ENCODE measurements at places on chromosomes 3 and 15.

DNA sequence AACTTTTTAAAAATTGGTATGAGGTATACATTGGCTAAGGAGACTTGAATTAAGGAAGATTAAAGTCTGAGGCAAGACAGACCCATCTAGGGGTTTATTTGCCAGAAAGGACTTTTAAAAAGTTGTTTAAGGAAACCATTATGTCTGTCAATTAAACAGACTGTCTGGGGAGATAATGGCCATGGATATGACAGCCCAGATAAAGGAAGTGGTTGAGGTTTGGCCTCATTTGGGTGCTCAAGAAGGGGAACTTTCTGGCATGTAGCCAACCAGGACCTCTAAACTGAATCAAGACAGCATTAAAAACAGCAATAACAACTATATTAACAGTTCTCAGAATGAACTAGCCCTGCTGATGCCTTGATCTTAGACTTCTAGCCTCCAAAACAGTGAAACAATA, 9.9 kb upstream of the CD200R1L start:
- DNase-seq = peak; percentile 43

DNA sequence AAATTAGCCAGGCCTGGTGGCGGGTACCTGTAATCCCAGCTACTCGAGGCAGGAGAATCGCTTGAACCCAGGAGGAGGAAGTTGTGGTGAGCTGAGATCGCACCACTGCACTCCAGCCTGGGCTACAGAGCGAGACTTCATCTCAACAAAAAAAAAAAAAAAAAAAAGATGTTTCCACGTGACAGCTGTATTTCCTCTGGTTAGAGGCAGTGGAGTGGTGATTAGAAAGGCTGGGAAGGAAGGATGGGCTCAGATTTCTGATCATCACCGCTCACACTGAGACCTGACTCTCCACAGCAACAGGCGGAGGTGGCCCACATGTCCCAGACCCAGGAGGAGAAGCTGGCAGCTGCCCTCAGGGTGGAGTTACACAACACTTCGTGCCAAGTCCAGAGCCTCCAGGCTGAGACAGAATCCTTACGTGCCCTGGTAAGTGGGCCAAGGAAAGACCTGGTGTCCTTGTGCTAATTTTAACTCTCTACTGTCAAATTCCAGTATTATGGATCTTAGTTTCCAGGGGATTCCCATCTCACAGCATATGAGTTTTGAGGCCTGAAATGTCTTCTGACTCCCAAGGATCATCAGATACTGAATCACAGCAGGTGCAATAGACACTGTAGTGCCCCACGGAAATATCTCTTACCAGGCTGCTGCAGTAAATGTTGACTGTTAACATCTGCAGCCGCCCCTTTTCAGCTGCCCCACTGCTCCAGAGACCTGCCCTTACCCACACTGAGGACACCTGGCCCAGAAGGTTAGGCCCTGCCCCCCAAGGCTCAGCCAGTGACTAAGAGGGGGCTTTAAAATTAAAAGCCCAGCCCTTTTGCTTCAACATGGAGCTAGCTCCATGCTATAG, 66.9 kb downstream of the BFSP2 start:
- DNase-seq = no peak

- no peak for DNase-seq
Measured at GRCh38 chr15:39252134-39252470, 328.8 kb upstream of the THBS1 start.

DNA sequence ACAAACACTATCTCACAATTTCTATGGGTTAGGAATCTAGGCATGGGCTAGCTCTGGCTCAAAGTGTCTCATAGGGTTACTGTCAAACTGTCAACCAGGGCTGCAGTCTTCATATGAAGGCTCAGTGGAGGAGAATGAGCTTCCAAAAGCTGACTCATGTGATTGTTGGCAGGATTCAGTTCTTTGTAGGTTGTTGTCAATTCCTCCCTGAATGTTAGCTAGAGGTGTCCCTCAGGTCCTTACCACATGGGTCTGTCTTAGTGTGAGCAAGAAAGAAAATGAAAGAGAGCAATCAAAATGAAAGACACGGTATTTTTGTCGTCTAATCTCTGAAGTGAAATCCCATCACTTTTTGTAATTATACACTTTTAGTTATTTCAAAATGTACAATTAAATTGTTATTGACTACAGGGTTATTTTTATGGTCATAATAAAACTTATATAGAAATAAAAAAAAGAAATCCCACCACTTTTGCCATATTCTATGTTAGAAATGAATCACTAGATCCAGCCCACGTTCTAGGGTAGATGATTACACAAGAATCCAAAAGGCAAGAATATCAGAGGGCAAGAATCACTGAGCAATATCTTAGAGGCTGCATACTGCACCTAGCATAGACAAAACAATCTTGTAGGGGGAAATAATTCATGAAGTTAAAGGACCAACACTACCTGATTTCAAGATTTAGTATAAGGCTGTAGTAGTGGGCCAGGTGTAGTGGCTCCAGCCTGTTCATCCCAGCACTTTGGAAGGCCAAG, 8.4 kb downstream of the ACSBG1 start:
- no peak for DNase-seq

GRCh38 chr3:143298886-143299535, 179.4 kb downstream of the CHST2 start:
- no peak for DNase-seq

DNA sequence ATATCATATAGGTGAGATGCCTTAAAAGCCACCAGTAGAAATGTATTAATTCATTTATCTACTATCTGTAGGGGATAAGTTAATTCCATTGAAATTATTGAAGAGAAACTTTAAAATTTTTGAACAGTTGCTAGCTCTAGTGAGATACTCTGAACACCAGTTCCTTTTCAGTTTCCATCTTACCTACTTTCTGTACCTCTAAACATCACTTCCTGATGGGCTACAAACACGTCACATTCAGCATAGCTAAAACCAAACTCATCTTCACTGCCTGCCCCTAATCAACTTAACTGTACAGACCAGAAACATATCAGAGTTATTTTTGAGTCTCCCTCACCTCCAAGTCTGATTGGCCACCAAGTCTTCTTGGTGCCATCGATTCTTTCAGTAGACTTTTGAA, 88.9 kb downstream of the FEZF2 start:
- DNase-seq = no peak

GRCh38 chr3:117954131-117954530, 1080.5 kb downstream of the IGSF11 start:
- DNase-seq = no peak

GRCh38 chr3:122937745-122938144, 89.8 kb downstream of the SEMA5B start:
- DNase-seq = no peak

GRCh38 chr3:86938416-86939105, 52.4 kb downstream of the VGLL3 start:
- no peak for DNase-seq

DNA sequence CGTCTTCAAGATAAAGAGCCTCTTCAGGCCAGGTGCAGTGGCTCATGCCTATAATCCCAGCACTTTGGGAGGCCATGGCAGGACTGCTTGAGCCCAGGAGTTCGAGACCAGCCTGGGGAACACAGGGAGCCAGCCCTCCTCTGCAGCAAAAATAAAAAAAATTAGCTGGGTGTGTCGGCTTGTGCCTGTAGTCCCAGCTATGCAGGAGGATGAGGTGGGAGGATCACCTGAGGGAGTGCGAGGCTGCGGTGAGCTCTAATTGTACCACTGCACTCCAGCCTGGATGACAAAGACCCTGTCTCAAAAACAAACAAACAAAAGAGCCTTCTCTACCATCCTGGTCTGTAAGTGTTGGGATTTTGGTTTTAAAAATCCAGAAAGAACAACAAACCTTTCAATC, 11.1 kb downstream of the WDR53 start:
- no peak for DNase-seq

DNA sequence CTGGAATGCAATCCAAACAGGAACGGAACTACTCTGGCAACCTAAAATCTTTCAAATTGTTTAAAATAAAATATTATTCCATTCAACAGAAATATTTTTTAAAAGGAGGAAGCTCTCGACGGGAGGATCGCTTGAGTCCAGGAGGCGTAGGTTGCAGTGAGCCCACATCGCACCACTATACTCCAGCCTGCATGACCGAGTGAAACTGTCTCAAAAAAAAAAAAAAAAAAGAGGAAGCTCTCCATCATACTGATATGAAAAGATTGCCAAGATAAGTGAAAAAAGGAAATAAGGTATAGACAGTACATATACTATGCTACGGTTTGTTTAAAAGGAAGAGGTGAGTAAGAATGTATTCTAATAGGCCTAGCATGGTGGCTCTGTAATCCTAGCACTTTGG, 3.6 kb downstream of the RAD18 start:
- DNase-seq = no peak

DNA sequence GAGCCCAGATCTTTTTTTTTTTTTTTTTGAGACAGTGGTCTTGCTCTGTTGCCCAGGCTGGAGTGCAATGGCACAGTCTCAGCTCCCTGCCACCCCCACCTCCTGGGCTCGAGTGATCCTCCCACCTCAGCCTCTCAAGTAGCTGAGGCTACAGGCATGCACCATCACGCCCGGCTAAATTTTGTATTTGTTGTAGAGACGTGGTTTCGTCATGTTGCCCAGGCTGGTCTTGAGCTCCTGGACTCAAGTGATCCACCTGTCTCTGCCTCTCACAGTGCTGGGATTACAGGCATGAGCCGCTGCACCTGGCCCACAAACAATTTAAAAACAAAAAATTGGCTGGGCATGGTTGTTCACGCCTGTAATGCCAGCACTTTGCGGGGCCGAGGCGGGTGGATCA, 22.6 kb upstream of the SLC6A6 start:
- DNase-seq = no peak

DNA sequence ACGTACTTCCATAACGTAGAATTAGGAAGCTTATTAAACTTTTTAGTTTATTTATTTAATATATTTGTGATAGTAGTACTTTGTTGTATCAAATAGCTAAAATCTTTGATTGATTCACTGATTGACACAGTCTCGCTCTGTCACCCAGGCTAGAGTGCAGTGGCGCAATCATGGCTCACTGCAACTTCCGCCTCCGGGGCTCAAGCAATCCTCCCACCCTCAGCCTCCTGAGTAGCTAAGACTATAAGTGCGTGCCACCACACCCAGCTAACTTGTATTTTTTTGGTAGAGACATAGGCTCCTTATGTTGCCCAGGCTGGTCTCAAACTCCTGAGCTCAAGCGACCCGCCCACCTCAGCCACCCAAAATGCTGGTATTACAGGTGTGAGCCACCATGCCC, 5.7 kb downstream of the APH1B start:
- no peak for DNase-seq

GRCh38 chr3:193869221-193870201, 266.4 kb upstream of the HES1 start:
- DNase-seq = peak; percentile 60

DNA sequence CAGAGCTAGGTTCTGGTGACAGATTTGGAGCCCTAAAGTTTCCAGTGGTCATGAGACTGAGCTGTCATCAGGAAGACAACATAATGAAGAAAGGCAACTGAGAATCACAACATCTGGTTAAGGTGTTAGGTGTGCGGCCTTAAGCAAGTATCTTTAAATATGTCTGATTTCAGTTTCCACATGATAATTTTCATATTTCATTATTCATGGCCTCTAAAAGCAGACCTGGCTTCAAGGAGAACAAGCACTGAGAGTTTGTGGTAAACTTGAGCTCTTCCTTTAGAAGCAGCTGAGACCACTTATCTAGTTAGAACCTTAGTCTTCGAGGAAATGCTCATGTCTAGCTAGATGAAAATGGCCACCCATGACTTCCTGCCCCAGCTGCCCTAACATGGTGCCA, 25.7 kb upstream of the MYLK start:
- no peak for DNase-seq

DNA sequence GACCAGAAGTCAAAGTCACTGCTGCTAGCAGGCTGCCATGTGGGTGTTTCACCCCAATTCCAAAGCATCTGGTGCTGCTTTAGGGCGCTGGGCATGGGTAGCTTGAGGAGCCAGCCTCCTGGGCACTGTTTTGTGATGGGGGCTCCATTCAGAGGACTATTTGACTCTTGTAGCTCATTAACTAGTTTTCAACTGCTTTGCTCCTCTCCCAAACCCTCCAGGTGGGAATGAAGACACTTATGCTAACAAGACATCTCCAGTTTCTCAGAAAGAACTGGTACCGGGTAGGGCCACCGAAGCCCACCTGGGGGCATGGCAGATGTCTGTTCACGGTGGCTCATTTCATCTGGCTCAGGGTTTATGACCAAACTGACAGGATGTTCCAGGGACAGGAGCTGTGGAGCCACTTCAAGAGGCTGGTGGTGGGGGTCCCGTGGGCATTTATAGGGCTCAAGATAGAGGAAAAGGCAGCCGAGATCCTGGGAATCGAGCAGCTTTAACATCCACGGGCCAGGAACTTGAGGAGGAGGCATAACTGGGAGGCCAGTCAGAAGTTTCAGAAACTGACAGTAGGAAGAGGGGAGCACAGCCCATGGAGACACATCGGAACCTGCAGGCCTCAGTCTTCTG, 17.7 kb downstream of the AMOTL2 start:
- no peak for DNase-seq

DNA sequence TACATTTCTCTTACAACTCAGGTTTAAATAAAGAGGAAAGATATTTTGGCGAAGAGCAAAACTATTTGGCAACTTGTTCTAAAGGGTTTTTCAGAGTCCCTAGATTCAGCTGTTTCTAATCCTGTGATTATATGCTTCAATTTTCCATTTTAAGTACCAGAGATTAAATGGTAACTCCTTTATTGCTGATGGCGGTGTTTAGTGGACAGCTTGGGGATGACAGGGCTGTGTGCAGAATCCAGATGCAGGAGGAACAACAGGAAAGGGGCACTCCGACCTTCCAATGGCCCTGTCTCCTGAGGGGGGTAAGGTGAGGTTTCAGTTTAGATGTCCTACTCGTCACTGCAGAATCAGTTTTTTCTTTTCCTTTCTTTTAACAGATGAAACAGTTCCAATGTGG, 405.0 kb downstream of the PDCD6IP start:
- no peak for DNase-seq

GRCh38 chr3:115838786-115839185, 215.5 kb downstream of the GAP43 start:
- no peak for DNase-seq

- no peak for DNase-seq
Measured at GRCh38 chr3:197533927-197534725, 21.6 kb downstream of the BDH1 start.
